Activated CD8-positive, alpha-beta memory T cell treated with anti-CD3 and anti-CD28 coated beads for 1 hour (primary cell): ENCODE measurements at places on chromosomes 6 and 20.

DNA sequence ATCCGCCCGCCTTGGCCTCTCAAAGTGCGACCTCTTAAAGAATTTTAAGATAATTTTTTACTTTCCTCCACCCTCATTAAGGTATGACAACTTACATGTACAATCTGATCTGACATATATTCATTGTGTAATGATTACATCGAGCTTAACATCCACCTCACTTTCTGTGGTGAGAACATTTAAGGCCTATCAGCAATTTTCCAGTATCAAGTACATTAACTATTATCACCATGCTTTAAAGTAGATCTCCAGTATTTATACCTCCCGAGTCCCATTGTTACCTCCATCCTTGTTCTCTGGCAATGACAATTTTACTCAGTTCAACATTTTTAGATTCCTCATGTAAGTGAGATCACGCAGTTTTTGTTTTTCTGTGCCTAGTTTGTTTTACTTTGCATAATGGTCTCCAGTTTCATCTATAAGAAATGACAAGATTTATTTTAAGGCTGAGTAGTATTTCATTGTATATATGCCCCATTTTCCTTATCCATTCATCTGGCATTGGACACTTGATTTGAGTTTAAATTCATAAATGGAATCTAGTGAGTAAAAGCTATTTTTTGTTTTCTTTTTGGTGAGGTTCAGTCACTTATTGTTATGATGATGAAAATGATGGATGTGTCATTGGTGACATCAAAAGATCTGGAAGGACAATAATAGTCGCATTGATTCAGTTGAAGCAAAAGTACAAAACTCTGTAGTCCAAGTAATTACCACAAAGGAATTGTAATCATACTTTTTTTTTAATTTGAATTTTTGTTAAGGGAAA, 87.0 kb downstream of the OR2B2 start:
- no peak for DNase-seq

- DNase-seq = no peak
Measured at GRCh38 chr20:22491194-22491505, 93.2 kb downstream of the FOXA2 start.

DNA sequence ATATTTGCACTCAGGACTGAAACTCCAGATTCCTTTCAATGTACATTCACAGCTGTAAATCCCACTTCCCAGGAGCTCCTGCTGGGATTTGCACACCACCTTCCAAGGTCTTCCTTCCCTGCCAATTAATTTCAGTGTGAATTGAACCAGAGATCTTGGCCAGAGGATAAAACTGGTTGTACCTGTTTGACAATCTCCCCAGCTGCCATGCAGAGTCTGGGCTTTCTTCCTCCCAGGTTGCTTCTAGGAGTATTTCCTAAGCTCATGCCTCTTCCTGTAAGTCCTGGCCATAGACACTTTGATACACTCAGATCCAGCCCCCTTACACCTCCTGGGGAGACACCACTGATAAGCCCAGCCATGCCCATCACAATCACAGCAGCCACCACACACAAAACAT, 15.6 kb downstream of the MAFB start:
- no peak for DNase-seq

DNA sequence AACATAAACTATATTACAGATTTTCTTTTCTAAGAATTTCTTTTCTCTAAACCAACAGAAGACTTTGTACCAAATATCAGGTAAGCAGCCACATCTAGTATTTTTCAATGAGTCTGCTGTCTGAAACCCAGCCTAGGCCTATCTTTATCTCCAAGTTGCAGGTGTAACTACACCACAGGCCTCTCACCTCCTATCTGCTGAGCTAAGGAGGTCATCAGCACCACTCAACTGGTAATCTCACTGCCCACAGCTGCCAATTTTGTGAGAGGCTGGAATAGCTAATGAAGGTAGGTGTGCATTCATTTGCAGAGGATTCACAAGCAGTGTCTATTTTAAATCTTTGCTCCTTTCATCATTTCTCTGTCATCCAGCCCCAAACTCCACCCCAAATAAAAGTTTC, 584.8 kb downstream of the HDGFL1 start:
- no peak for DNase-seq

- DNase-seq = no peak
Measured at GRCh38 chr20:15257569-15257870, 920.1 kb upstream of the FLRT3 start.

DNA sequence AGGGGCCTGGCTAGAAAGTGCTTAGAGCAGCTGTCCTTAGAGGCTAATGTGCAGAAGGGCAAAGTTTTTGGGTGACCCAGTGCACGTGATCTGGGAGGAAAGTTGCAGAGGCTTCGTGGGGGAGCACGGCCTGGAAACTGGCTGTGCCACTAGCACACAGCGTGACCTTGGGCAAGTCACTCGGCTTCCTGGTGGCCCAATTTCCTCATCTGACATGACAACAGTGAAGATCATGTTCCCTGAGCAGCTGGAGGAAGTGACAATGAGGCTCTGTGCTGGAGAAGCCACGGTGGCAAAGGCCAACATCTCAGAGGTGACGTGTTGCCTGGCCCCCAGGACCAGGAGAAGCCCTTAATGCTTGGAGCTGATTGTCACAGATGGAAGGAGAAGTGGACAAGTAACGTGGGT, 99.5 kb downstream of the FOXC1 start:
- no peak for DNase-seq

GRCh38 chr6:165774903-165775601, 112.0 kb upstream of the PDE10A start:
- DNase-seq = no peak

- no peak for DNase-seq
Measured at GRCh38 chr20:32278199-32278643, 770 bp downstream of the KIF3B start.

GRCh38 chr6:154752022-154752421, 18.8 kb downstream of the SCAF8 start:
- DNase-seq = no peak

- DNase-seq = no peak
Measured at GRCh38 chr20:32191873-32192272, 15.7 kb downstream of the PLAGL2 start.

DNA sequence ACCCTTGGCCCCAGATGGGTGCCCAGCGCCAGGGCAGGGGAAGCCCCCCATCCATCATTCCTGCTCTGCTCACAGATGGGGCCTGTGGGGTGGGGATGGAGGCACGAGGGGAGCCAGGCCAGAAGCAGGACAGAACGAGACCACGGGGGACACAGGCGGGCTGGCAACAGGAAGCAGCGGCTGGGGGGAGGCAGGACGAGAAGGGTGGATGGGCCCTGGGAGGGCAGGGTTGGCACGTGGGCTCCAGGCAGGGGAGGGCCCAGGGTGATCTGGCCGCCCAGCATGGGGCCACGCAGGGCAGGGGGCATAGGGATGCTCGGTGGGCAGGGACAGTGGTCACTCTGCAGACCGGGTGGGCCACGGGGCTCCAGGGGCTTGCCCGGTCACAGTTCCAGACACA, 41.6 kb downstream of the KCNQ2 start:
- DNase-seq = no peak

DNA sequence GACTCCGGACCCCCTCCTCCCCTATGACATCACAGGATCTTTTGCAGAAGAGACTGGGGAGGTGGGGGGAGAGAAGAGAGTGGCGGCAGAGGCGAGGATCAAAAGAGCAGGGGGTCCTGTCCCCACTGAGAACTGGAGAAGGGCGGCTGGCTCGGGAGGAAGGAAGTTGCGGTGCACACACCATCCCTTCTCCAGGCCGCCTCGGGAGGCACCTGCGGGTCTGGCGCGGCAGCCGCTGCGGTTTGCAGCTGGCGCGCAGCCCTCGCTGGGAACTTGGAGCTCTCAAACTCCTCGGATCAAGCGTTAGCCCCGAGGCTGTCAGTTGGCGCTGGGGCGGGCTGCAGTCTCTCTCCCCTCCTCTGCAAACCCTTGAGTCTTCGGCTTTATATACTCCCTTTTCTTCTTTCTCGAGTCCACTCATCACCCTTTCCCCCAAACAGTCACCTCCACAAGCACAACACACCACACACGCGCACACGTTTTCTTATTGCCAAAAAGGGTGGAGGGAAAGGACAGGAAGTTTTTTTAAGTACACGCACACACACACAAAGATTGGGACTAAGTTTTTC, 180.7 kb downstream of the TBXT start:
- DNase-seq = no peak

- no peak for DNase-seq
Measured at GRCh38 chr6:45209762-45210161, 118.4 kb upstream of the RUNX2 start.

- no peak for DNase-seq
Measured at GRCh38 chr6:26230351-26230750, 134.6 kb upstream of the BTN3A2 start.

DNA sequence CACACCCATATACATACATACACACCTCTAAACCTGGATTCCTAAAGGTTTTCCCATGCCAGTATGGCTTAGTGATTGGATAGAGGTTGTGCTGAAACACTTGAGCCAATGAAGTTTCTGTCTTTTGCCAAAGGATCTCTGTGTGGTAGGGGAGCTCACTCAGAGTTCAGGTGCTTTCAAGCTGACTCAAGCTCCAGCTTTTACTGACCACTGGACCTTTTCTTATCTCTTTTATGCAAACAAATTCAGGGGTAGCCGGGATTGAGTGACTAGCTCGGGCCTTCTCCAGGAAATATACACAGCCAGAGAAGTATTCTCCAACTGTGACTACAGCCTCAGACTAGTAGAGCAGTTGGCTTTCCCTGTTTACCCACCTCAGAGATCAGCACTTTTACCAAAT, 21.5 kb upstream of the DSE start:
- DNase-seq = no peak

DNA sequence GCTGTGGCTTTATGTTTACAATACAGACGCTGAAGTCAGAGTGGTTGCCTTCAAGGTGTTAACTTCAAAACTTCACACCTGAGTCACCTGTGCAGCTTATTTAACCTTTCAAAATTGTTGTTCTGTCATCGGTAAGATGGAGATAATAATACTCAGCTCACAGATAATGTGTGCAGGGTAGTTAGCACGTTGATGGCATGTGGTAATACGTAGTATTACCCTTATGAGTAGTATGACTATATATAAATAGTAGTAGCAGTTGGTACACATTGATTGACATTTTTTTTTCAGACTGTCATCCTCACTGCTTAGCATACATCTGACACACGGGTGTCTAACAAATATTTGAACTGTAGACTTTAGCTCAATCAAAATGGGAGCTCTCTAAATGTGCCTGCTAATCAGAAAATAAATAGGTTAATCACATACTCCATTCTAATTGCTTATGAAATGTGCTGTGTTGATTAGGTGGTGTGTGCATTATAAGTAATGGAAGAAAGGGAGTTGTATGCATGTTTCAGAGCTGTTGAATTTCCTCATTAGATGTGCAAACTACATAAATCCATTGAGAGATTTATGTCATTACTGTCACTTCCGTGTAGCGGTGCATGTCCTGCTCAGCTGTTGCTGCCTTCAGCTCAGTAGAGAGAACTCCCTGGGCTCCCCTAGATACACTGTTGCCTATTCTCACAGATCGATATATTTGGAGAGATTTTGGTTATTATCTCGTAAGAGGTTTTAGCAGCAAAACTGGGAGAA, 11.2 kb upstream of the MROH8 start:
- DNase-seq = no peak

DNA sequence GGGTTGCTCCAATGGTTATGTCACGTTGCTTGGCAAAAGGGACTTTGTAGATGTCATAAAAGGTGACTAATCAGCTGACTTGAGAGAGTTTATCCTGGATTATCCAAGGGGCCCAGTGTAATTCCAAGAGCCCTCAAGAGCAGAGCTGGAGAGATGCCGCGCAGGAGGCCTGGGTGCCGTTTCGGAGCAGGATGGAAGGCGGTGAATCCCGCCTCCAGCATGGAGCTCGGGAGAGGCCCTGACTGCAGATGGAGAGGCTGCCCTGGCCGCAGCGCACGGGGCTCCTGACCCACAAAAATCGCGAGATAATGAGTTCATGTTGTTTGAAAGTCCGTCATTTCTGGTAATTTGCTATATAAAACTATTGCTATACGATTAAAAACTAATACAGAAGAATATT, 219.8 kb downstream of the ZDHHC14 start:
- DNase-seq = no peak

DNA sequence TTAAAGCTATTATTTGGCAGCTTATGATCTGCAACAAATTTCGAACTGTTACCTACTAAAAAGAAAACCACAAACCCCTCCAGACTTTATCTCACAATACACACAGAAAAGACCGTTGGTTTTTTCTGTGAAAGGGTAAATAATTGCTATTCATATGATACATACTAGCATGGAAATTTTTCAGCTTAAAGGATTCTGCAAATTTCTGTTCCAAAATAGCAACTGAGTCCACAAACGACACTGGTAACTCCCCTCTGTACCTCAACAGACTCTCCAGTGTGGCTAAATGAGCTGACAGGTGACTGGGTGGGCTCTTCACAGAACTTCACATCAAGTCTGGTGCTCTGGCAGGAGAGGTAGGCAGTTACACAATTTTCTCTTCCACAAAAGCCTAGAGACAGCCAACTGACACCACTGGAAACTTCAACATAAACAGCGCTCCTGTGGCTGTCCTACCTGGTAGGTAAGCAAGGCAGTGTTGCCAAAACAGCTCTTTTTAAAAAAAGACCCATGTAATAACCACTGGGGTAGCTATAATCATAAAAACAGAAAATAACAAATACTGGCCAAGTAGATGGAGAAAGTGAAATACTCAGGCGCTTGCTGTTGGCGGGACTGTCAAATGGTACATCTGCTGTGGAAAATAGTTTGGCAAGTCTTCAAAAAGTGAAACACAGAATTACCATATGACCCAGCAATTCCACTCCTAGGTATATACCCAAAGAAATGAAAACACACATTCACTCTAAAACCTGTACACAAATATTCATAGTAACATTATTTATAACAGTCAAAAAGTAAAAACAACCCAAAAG, 37.8 kb downstream of the ELOVL5 start:
- DNase-seq = no peak

GRCh38 chr20:21607971-21608725, 94.3 kb upstream of the NKX2-2 start:
- no peak for DNase-seq

- no peak for DNase-seq
Measured at GRCh38 chr20:36632487-36633284, 13.3 kb downstream of the SLA2 start.

GRCh38 chr20:53037621-53038020, 65.5 kb downstream of the TSHZ2 start:
- no peak for DNase-seq

DNA sequence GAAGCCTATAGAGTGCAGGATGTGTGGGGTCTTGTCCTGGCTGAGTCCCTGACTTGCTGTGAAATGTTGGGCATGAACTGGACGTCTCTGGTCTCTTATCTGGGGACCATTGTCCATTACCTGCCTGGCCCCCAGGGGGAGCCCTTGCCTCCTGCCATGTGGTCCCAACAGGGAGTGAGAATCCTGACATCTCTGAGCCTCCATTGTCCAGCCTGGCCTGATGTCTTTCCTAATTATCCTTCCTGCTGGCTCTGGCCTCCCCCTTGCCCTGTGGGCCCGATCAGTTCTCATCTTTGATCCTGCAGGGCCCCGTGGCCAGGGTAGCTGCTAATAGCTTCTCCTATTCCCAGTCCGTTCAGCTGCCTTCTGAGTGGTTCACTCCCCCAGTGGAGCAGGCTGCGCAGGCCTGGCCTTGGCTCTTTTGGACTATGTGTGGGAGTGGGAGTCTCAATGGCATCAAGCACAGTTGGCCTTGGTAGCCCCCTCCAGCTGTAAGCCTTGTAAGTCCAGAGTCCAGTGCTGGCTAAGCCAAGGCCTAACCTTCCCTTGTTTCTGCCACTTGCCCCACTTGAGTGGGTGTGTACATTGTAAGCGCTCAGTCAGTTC, 77.9 kb upstream of the RALY start:
- peak; percentile 44 for DNase-seq
